ENCODE measurements at places on chromosomes 2 and 18. TPM values are rescaled to one million over a fixed set of nuclear protein-coding genes. Genes with fewer than 3 reads are reported as not detected.

Gene CCDC68
- 3.6 TPM for total RNA-seq

Gene C2orf80
- not detected for total RNA-seq

Gene CDKL4
- not detected for total RNA-seq

Gene HOXD10
- total RNA-seq, result 7.0 TPM

Gene KCNG2
- not detected for total RNA-seq

Gene IL1RN
- total RNA-seq, result 0.42 TPM

Gene SERPINB7
- total RNA-seq, result 1.7 TPM

Gene ACADL
- 0.07 TPM for total RNA-seq

Gene DLGAP1
- not detected for total RNA-seq

Gene CCDC74B
- 7.4 TPM for total RNA-seq

Gene GKN2
- 3.5 TPM for total RNA-seq

Gene TUBA3E
- total RNA-seq, result not detected

Measured in A549 treated with CpdA at 1 μM for 4 hours (cell line).